HT-29 (cell line): ENCODE measurements at places on chromosomes 5 and 9. TPM values are rescaled to one million over a fixed set of nuclear protein-coding genes. Genes with fewer than 3 reads are reported as not detected.

Gene PCDHB14
- 0.18 and 0.31 TPM in 2 replicates for total RNA-seq

Gene ARL14EPL
- total RNA-seq = not detected in 2 replicates

Gene LCN15
- total RNA-seq = 0.60 TPM in 1 of 2 replicates, not detected in the other

Gene CDH6
- total RNA-seq = not detected in 2 replicates

Gene ARID3C
- total RNA-seq = not detected in 2 replicates

Gene ZNF618
- 0.20 and 0.39 TPM in 2 replicates for total RNA-seq

Gene HTR4
- 0.15 TPM in 1 of 2 replicates, not detected in the other for total RNA-seq

Gene GFPT2
- total RNA-seq = 0.10 TPM in 1 of 2 replicates, not detected in the other

Gene PLPP1
- total RNA-seq = 53.3 and 55.8 TPM in 2 replicates

Gene ACTBL2
- total RNA-seq = 0.16 and 0.51 TPM in 2 replicates

Gene CCIN
- total RNA-seq = not detected in 2 replicates

Gene CA9
- 82.8 and 95.4 TPM in 2 replicates for total RNA-seq

Gene C5orf58
- total RNA-seq = not detected in 2 replicates

Gene IRX1
- total RNA-seq = not detected in 2 replicates

Gene BARHL1
- not detected in 2 replicates for total RNA-seq

Gene CTXN3
- not detected in 2 replicates for total RNA-seq

Gene MRPS30
- total RNA-seq = 161 and 168 TPM in 2 replicates

Gene LAMC3
- not detected in 2 replicates for total RNA-seq

Gene STOM
- not detected in 2 replicates for total RNA-seq

Gene SLC36A2
- not detected in 2 replicates for total RNA-seq

Gene LRRC19
- 0.08 TPM in 1 of 2 replicates, not detected in the other for total RNA-seq

Gene PANK3
- total RNA-seq = 18.8 and 21.4 TPM in 2 replicates

Gene GABRG2
- not detected in 2 replicates for total RNA-seq

Gene CRB2
- total RNA-seq = 0.78 and 0.94 TPM in 2 replicates

Gene EPB41L4B
- 8.2 and 10.1 TPM in 2 replicates for total RNA-seq

Gene NOP16
- 77.1 and 82.4 TPM in 2 replicates for total RNA-seq

Gene ENTPD8
- 0.76 and 1.3 TPM in 2 replicates for total RNA-seq

Gene SPAAR
- total RNA-seq = 0.23 TPM in 1 of 2 replicates, not detected in the other

Gene SPATA24
- total RNA-seq = 3.8 and 10.4 TPM in 2 replicates

Gene TMEM38B
- 9.0 and 11.7 TPM in 2 replicates for total RNA-seq

Gene NUTM2G
- not detected in 2 replicates for total RNA-seq

Gene TBC1D9B
- 59.9 and 70.6 TPM in 2 replicates for total RNA-seq

Gene ASPN
- total RNA-seq = not detected in 2 replicates

Gene CAMK4
- total RNA-seq = not detected in 2 replicates
